ENCODE measurements at places on chromosomes 2 and 18.
A peak's percentile ranks its signal among the peaks of the same experiment; 100 is the strongest.

DNA sequence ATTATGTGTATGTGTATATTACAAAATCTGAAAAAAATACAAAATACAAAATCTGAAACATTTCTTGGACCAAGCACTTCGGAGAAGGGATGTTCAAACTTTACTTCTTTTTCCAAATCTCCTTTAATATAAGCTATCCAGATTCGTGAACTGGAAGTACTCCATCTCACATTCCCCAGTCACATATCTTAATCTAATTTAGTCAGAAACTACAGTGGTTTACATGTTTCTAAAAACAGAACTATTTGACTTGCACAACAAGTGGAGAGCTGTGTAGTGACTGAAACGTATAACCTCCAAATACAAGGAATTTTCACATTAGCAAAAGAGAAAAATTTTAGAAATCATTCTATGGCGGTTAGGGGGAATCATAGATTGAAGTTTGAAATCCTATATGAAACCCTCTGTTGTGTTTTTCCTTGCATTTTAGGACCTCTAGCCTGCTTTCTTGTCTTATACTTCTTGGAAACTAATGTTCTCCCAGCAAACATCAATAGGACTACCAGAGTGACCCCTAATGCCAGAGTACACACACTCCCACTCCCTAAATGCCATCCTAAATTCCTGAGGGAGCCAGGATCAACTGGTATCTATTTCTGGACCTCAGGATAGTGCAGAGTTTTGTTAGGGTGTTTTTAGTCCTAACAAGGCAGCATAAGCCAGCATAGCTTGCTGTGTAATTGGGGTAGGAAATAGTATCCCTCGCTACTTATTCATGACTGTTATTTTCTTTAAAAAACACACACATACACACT is 30.2 kb upstream of the ROCK1 start:
- DNase-seq: no peak

GRCh38 chr2:199659207-199659606 is 191.8 kb downstream of the FTCDNL1 start:
- peak; percentile 19 for DNase-seq

DNA sequence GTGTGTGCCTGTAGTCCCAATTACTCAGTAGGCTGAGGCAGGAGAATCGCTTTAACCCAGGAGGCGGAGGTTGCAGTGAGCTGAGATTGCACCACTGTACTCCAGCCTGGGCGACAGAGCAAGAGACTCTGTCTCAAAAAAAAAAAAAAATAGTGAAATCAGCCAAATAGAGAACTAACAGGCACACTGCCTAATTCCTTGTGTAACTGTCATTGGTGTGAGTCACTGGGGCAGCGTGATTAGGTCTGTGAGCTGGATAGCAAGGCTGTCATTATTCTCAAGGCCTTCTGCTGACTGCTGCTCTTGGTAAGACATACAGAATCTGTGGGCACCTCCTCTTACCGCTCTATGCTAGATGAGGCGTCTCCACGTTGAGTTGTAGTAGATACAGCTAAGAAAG is 270.3 kb downstream of the NEDD4L start:
- DNase-seq: no peak

- DNase-seq: no peak
Observed at GRCh38 chr2:108853421-108853820, 66.8 kb downstream of the CCDC138 start.

- DNase-seq: no peak
Observed at GRCh38 chr2:48272199-48272598, 257.8 kb upstream of the STON1 start.

DNA sequence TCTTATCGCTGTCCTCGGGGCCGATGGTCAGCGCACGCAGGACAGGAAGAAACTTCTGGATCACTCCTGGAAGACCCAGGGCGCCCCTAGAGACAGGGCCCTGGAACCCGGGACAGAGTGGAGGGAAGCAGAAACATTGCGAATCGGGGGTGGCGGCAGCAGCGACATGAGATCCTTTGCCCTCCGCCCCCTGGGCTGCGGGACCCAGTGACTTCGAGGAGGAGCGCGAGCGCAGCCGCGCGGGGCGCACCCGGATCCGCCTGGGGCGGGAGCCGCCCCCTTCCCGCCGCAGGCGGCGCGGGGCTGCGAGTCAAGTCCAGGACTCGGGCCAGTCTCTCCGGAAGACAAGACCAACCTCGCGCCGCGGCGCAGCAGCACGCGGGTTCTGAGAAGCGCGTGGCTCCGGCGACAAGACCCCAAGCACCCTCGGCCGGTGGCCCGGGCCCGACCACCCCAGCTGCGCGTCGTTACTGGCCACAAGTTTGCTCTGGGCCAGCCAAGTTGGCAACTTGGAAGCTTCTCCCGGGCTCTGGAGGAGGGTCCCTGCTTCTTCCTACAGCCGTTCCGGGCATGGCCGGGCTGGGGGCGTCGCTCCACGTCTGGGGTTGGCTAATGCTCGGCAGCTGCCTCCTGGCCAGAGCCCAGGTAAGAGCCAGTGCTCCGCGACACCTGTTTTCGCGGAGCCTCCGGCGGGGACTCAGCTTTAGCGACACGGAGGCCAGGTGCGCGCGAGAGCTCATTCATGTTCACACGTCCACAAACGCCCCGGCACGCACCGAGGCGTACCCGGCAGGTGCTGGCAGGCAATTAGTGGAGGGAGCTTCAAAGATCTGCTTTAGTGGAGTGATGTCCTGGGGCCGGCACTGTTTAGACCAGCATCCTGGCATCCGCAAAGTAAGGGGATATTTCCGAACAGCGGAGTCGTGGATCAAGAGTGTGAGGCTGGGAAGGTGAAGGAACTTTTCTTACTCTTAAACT is at the start of gene PTH2R:
Gene PTH2R (plus strand): TSS at position 319 of the 978 bp plus-strand sequence. CDS start 252 bp downstream, at position 571.
- DNase-seq: peak; percentile 88

GRCh38 chr18:2827061-2827460 is 19.7 kb upstream of the EMILIN2 start:
- no peak for DNase-seq

- no peak for DNase-seq
Observed at GRCh38 chr2:167480232-167480985, 592.1 kb downstream of the XIRP2 start.

- no peak for DNase-seq
Observed at GRCh38 chr18:4987452-4988405, 209.3 kb downstream of the AKAIN1 start.

DNA sequence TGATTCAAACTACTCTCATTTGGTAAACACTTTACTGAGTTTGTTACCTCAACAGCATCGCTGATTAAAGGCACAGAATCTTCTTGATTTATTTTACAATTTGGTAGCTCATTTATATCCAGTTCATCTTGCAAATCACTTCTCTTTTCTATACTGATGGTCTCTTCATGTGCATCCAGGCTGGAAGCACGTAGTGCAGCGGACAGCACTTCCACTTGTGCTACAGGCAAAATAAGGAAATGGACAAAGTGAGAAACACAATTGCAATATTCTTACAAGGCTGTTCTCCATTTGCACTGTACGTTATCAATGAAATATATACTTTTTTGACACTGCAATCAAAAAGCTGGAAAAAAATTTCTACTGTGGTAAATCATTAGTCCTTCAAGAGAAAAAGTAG is 51.0 kb downstream of the PPP4R1 start:
- no peak for DNase-seq

GRCh38 chr18:35611518-35611917 is 30.0 kb downstream of the GALNT1 start:
- DNase-seq: no peak

GRCh38 chr18:35141567-35142274 is 99.1 kb upstream of the ZNF397 start:
- DNase-seq: no peak

- no peak for DNase-seq
Observed at GRCh38 chr2:109498906-109499305, 114.9 kb downstream of the SEPTIN10 start.

DNA sequence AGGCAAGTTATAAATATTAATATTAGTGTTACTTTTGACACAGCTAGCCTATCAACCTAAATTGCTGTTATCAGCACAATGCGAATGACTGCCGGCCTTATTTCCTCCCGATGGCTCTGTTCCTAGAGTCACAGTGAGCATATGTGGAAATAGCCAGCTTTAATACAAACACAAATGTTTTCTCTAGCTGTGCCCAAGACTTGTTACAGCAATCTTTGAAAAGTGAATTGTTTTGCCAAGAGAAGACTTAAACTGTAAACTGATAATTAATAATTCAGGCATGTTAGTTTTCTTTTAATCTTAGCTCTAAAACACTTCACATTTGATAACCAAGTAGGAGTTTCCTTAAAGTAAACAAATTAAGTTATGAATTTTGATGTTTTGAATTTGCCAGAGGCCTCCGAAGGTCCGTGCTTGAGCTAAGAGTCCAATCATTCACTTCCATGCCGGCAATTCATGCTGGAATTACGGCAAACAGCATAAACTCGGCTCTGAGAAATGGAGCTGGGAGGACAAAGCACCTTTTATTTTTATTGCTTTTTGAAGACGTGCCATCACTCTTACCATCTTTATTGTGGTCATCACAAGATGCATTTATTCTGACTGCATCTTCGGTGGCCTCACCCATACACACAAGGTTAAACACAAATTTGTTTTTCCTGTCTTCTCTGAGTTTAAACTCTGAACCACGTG is 184.5 kb upstream of the CWC22 start:
- DNase-seq: no peak

All from NCI-H1105 (cell line).